RWPE1 (cell line): ENCODE measurements at places on chromosomes 16 and 17.

GRCh38 chr16:56825826-56826225 lies 39.2 kb upstream of the SLC12A3 start:
- no peak for DNase-seq

GRCh38 chr17:49871211-49871610 lies 23.3 kb upstream of the TAC4 start:
- no peak for DNase-seq

DNA sequence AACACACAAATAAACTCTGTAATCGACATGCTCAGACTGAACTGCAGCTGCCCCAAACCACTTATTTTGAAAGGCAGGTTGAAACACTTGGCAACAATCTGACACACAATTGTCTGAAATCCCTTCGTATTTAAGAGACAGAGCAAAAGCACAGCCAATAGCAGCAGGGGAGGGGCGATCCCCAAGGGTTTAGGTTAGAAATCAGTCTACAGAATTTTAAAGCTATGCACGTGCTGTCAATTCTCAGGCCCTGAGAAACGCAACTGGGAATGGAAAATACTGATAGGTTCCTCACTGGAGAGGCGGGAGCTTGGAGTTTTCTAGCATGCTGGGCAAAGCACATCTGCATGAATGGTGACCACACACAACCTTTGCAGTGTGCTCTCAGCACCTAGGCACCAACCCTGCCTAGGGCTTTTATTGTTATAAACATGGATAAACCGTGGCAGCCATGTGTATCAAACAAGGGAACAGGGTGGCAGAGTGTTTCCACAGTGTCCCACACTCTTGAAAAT lies 168.0 kb downstream of the AATF start:
- no peak for DNase-seq

- DNase-seq = no peak
Measured at GRCh38 chr16:1787322-1788094, 4.7 kb downstream of the NUBP2 start.

- no peak for DNase-seq
Measured at GRCh38 chr17:34537445-34537844, 41.9 kb upstream of the TMEM132E start.

- no peak for DNase-seq
Measured at GRCh38 chr17:18066866-18067265, 20.9 kb upstream of the DRG2 start.

- DNase-seq = no peak
Measured at GRCh38 chr17:77311371-77311981, 170.7 kb downstream of the SEC14L1 start.

DNA sequence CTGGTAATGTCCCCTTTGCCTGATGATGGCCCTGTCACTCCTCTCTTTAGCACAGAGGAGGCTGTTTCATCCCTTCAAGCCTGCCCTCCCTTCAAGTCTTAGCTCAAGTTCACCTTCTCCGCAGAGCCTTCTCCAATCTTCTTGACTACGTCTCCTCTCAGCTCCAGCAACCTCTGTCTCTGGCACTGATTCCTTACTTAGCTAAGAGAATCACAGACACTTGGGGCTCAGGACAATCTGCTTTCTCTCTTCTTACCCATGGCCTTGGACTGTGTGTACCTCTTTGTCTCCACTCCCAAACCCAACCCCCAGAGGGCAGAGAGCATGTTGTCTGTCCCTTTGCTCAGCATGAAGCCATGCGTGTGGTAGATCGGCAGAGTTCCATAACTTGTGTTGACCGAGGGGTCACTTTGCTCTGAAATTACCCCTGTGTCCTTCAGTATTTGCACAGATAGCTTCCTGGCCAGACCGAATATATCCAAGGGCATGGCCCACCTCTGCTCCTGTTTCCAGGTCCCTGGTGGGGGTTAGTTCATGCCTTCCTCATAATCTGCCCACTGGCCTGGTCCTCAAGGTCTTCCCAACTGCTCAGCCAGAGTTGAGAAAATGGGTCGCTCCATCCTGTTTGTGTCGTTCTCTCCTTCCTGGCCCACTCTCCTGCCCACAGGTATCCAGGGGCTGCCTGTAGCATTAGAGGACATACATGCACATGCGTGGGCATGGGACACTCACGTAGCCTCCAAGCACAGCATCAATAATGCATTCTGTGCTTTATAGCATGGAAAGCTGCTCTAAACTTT lies 41.6 kb downstream of the MAPT start:
- no peak for DNase-seq

DNA sequence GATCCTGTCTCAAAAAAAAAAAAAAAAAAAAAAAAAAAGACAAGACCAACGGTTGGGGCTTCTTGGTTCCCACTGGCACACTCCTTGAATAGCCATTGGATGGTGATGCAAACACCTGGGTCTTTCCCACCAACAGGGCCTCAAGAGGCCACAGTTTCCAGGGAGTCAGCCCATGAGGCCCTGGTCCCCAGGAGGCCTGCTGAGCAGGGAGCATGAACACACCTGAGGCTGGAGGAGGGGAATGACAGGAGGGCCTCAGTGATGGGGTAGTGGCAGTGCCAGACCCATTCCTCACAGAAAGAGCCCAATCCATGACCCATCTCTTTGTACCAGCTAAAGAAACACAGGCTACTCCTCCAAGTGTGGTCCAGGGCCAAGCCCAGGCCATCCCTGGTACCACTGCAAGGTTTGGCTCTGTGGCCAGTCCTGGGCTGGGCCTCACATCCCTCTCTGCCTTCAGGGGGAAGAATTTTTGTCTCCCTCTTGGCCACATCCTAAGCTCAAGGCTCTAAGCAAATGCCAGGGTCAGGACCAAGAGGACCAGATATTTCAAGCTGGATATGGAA lies 13.9 kb downstream of the ARL2BP start:
- DNase-seq = no peak

DNA sequence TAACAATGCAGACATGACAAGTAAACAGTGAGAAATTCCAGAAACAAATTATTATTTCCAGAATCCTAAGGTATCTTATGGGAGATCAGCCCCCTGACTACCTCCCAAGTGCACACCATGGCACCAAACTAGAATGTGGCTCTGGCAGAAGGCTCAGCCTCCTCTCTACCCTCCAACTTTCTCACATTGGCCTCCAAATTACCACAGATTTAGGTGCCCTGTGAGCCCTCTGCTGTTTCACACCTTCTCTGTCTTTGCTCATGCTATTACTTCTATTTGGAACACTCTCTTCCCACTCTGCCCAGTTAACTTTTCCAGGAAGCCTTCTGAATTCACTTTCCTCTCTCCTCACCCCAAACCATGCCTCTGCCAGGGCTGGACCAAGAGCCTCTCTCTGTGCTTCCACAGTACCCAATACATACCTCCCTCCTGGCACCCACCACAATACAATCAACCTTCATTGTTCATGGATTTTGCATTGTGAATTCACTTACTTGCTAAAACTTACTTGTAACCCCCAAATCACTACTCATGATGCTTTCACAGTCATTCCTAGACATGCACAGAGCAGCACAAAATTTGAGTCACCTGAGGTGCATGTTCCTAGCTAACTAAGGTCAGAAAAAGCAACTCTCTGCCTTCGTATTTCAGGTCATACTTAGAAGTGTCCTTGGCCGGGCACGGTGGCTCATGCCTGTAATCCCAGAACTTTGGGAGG lies 31.4 kb downstream of the SMG6 start:
- no peak for DNase-seq

- DNase-seq = peak; percentile 50
Measured at GRCh38 chr17:32503251-32504165, 16.7 kb downstream of the CDK5R1 start.

GRCh38 chr16:49075709-49076108 lies 205.9 kb downstream of the CBLN1 start:
- DNase-seq = no peak

DNA sequence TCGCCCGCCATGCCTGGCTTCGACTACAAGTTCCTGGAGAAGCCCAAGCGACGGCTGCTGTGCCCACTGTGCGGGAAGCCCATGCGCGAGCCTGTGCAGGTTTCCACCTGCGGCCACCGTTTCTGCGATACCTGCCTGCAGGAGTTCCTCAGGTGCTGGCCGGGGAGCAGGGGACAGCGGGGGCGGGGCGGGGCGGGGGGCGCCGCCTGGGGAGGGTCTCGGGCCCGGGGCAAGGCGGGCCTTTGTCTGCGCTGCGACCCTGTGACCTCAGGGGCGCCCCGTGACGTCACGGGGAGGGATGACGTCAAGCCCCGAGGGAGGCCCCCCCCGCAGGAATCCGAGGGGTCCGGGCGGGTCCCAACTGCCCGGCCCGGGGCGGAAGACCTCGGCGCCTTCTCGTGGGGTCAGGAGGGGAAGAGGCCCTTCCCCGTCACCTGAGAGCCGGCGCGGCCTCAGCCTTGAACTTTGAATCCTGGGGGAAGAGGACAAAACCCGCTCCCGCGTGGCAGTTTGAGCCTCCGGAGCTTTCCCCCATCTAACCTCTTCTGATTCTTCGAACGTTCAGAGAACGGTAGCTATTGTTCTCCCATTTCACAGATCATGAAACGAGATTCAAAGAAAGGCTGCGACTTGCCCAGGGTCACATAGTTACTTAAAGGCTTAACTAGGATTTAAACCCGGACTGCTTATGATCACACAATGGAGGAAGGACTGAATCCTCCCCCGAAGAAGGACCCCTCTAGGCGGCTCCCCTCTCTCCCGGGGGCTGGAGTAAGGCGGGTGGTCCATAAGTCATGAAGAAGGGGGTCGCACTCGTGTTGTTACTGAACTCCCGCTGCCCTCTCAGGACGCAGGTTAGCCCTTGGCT lies 527 bp downstream of the TRAF4 start:
- DNase-seq = peak; percentile 76

DNA sequence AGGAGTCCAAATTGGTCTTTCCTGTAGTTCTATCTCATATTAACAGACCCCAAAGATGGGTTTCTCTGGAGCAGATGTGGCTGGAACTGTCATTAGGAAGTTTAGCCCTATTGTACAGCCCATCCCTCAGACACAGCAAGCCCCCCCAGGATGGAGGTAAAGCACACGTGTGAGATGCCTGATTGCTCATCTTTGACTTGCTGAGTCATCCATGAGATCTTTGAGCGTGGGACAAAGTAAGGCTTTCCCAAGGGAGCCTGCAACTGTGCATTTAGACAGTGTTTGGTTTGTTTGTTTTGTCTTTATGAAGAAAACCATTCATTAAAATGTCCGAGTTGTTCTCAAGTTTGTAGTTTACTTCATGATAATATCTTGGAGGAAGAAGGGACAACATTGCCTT lies 145.3 kb upstream of the CDH13 start:
- DNase-seq = no peak

DNA sequence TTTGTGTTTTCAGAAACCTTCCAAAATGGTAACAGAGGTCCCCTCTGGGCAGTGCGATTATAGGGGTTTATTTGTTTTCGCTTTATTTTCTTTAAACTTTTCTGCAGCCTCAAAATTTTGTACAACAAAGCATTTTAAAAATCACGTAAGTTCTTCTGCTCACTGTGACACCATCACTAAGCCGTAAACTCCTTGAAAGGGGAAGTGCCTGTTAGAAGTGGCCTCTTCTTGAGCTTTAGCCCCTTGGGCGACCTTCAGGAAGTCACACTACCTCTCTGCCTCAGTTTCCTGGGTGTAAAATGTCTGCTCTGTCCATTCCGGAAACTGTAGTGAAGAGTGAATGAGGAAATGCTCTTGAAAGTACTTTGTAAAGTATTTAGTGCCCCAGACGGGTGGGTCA lies 26.6 kb downstream of the ARHGAP27 start:
- no peak for DNase-seq

DNA sequence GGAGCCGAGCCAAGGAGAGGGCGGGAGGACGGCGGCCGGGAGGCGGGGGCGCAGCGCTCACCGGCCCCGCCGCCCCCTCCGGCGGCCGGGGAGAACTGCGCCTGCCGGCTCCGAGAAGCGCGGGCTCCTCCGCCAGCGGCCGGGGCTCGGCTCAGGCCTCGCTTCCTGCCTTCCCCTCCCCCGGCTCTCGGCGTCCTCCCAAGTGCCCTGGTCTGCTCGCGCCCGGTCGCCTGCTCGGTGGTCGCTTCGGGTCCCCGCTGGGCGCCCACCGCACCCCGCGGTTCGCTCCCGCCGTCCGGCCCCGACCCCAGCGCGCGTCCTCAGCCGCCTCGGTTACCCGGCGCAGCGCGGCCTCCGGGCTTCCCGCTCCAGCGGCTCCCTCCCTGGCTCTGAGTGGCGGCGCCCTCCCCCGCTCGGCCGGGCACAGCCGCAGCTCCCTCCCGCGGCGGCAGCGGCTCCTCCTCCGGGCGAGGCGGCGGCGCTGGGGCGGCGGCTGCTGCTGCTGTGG lies 313 bp downstream of the UBTF start:
- peak; percentile 72 for DNase-seq

DNA sequence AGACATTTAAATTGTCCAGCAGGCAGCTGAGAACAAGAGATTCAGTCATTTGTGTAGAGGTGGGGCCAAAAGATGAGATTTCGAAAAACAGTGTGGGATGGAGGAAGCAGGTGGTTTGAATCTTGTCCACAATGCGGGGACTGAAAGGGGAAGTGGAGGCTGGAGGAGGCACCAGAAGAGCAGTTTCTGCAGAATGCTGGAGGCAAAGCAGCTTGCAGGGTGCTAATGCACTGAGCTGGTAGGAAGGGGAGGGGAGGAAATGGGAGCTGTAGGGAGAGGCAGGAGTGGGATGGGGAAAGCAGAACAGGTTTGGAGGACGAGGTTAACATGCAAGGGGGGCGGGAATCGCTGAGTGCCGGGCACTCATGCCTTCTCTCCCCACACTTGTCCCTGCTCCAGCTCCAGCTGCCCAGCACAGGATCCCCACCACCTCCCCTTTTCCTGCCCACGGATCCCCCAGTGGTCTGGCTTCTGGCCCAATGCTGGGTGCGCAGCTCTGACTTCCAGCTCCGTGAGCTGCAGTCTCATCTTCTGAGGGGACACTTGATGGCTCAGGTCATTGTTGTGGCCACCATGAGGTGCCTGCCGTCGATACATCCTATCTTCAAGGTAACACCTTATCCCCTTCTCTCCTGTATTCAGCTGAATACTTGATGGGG lies 9.4 kb downstream of the C17orf100 start:
- DNase-seq = no peak

DNA sequence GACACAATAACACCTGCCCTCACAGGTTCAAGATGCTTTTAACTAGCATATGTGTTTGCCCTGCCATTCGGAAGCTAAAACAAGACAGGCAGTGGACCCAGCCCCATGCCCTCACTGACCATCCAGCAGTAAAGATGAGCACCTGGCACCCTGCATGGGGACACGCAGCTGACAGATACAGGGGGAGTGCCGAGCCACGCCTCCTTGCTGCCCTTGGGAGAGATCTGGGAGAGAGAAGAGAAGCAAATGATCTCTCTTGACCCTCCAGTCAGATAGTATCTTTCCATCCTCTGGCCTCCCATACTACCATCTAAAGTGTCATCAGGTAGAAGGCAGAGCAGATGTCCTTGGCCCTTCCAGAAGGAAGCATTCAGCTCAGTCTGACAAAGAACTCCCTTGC lies 40.6 kb upstream of the MYOCD start:
- no peak for DNase-seq

DNA sequence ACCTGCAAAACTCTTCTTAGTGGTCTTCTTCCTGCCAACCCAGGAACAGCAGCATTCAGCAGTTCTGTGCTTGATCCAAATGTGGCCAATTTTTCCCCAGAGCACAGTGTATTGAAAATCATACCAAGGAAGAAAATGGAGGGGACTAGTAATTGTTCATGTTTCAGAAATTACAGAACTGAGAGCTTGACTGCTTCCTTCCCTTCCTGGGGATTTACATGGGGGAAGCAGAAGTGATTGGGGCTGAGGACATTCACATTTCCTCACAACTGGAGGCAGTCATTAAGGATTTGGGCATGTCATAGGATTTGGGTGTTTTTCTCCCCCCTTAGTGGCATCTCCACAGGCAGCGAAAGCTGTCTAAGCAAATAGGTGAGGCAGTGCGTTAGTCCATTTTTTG lies 19.7 kb downstream of the CIITA start:
- DNase-seq = no peak
